ENCODE measurements at places on chromosomes 4 and X. TPM values are rescaled to one million over a fixed set of nuclear protein-coding genes. Genes with fewer than 3 reads are reported as not detected.

The RGN gene
- total RNA-seq: not detected

The RTL5 gene
- total RNA-seq: 1.1 TPM

The ADH1A gene
- not detected for total RNA-seq

- DNase-seq: no peak
Measured at GRCh38 chr4:183430317-183430993, 14.0 kb upstream of the CDKN2AIP start.

GRCh38 chr4:132026166-132026565 lies 1122.9 kb upstream of the PCDH10 start:
- DNase-seq: no peak

GRCh38 chrX:106615041-106615440 lies 3.3 kb downstream of the RADX start:
- no peak for DNase-seq

GRCh38 chrX:112008724-112009123 lies 73.9 kb downstream of the TRPC5 start:
- DNase-seq: no peak

GRCh38 chr4:26179316-26179760 lies 141.5 kb upstream of the RBPJ start:
- DNase-seq: no peak

DNA sequence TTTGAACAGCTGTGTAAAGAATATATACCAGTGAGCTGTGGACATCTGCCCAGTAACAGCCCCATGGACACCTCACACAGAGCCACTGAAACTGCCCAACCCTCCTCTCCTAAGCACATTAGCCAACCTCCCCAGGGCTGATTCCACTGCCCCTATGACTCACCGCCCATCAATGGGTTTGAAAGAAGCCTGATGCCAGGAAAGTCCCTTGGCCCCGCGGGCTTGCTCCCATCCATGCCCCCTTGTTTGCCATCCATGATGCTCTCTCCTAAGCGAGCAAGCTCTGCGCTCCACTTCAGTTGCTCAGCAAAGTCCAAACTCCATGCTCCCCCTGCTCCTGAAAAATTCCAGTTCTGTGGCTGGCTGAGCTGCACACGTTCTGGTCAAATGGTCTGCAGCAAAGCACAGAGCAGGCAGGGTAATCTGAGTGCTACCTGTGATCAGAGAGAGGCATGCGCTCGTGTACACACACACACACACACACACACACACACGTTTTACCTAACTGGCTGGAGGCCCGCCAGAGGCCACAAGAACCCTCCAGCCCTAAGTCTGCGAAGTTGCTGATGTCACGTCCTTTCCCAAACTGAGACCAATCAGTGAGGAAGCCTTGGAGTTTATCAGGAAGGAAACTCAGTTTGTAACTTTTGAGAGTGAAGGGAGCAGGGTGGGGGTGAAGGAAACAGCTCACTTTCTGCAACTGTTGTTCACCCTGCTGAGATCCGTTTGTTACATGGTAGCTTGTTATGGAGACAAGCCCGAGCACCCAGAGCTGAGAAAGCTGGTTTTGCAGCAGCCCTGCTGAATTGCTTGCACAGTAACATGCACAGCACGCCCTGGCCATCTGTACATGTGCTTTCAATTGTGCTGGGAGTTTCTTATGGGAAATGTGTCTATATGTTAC lies at the start of gene ASB9:
Gene ASB9, minus strand, starts transcription at position 466 of the 904 bp plus-strand sequence. Its CDS starts 209 bp downstream, at position 257.
- DNase-seq: no peak

GRCh38 chr4:137378393-137378792 lies 153.9 kb downstream of the PCDH18 start:
- no peak for DNase-seq

DNA sequence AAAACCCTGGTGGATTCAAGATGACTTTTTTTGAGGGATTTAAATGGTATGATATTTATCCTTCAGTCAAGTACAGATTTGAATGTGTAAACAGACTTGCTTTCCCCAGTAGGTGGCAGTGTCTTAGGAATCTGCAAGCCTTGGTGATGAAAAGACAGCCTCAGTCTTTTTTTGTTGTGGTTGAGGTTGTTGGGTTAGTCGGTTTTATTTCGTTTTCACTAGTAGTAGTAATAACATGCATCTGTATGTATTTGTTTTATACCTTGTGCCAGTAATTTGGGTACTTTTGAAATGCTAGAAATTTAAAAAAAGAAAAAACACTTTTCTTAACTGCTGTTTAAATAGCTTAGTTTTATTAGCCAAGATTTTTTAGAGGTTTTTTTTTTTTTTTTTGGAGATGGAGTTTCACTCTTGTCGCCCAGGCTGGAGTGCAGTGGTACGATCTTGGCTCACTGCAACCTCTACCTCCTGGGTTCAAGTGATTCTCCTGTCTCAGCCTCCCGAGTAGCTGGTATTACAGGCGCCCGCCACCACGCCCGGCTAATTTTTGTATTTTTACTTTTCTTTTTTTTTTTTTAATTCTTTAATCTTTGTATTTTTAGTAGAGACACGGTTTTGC lies 39.2 kb downstream of the COPS4 start:
- DNase-seq: peak; percentile 88

The FAM193A gene
- total RNA-seq: 29.0 TPM

The MUC7 gene
- not detected for total RNA-seq

DNA sequence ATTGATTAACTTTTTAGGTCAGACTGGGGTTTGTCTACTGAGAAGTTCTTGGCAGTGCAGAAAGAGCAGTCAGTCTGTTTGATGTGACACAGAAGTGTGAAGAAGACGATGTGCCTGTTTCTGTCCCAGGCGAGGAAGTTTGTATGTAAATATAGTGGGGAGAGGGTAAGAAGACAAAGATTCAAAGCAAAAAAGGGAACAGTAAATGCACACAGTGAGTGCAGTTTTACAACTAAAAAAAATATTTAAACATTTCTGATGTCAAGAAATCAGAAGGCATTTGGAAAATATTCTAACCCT lies 264.9 kb downstream of the RAPGEF2 start:
- DNase-seq: no peak
